ENCODE measurements at places on chromosomes 2 and 18. TPM values are rescaled to one million over a fixed set of nuclear protein-coding genes. Genes with fewer than 3 reads are reported as not detected.

DNA sequence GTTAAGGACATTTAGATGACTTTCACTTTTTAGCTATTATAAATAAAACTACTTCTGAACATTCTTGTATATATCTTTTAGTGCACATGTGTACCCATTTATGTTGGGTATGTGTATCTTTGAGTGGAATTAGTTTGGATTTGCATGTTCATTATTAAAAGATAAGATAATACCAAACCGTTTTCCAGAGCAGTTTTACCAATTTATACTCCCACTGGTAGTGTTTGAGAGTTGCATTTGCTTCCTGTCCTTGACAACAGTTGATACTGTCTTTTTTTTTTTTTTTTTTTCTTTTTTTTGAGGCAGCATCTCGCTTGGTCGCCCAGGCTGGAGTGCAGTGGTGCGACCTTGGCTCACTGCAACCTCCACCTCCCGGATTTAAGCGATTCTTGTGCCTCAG is 23.3 kb downstream of the SLC30A6 start:
- no peak overlapping the region for H3K4me3 ChIP-seq
- no peak overlapping the region for H3K27ac ChIP-seq
- peaks cover 20% of the 10 kb centered on the region for H3K36me3 ChIP-seq
- no peaks in the 10 kb centered on the region for H3K4me1 ChIP-seq
- no peaks in the 10 kb centered on the region for H3K27me3 ChIP-seq

- DNase-seq, result no peak
- no peaks in the 10 kb centered on the region for H3K27me3 ChIP-seq
- H3K4me1 ChIP-seq, result no peaks in the 10 kb centered on the region
Observed at GRCh38 chr2:70655786-70656185, 102.2 kb upstream of the TGFA start.

- H3K36me3 ChIP-seq, result no peaks in the 10 kb centered on the region
- DNase-seq, result no peak
- no peaks in the 10 kb centered on the region for H3K27me3 ChIP-seq
- no peak overlapping the region for H3K27ac ChIP-seq
- H3K4me3 ChIP-seq, result no peak overlapping the region
- H3K4me1 ChIP-seq, result no peaks in the 10 kb centered on the region
Observed at GRCh38 chr2:9663008-9663879, 32.4 kb upstream of the YWHAQ start.

- H3K27me3 ChIP-seq, result no peaks in the 10 kb centered on the region
- H3K36me3 ChIP-seq, result no peaks in the 10 kb centered on the region
- DNase-seq, result no peak
- no peaks in the 10 kb centered on the region for H3K4me1 ChIP-seq
- H3K27ac ChIP-seq, result no peak overlapping the region
Observed at GRCh38 chr2:104584393-104584792, 269.5 kb upstream of the POU3F3 start.

GRCh38 chr2:29259221-29259620 is 144.0 kb downstream of the CLIP4 start:
- no peaks in the 10 kb centered on the region for H3K4me1 ChIP-seq
- no peak overlapping the region for H3K27ac ChIP-seq
- no peaks in the 10 kb centered on the region for H3K27me3 ChIP-seq
- no peak overlapping the region for H3K4me3 ChIP-seq
- DNase-seq, result no peak
- no peaks in the 10 kb centered on the region for H3K36me3 ChIP-seq

C18orf54 gene
- polyA plus RNA-seq, result 0.71 TPM

SERPINB5 gene
- polyA plus RNA-seq, result 0.77 TPM

PLGLB1 gene
- 0.72 TPM for polyA plus RNA-seq
